ENCODE measurements at places on chromosomes 16 and 17.

DNA sequence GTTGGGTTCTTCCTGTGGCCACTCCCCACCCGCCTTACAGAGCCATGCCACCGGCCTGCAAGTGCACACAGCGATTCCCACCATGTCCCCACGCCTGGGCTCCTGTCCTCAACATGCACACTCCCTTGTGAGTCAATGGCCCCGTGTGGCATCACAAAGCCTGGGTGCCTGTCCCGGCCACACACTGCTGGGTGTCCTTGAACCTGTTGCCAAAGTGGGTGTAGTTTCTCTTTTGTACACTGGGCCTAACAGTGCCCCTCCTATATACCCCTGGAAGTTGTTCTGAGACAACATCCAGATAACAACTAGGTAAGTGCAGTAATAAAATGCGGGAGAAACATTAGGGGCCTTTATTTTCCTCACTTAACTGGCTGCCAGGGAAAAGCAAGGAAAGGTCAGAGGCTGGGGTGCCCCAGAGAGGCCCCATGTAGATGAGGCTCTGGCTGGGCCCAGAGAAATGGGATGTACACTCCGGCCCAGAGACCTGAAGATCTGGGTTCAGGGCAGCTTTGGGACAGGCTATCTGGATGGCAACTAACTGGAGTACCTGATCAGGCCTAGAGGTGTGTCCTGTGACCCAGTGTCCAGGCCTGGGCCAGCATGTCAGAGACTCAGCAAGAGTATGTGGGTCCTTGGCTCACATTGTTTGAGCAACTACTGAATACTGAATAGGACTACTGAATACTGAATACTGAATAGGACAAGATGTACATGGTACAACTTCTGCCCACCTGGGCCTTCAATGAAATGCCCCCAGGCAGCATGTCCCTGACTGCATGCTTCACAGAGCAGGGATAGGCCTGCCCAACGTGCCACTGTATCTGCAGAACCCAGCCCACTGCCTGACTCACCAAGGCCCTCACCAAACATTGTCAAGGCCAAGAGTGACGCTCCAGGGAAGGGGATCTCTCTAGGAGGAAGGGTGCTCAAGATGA lies 8.3 kb downstream of the ABCC3 start:
- no peak for DNase-seq

- no peak for DNase-seq
These were observed 353.9 kb upstream of the C16orf82 start for GRCh38 chr16:26712876-26713275.

DNA sequence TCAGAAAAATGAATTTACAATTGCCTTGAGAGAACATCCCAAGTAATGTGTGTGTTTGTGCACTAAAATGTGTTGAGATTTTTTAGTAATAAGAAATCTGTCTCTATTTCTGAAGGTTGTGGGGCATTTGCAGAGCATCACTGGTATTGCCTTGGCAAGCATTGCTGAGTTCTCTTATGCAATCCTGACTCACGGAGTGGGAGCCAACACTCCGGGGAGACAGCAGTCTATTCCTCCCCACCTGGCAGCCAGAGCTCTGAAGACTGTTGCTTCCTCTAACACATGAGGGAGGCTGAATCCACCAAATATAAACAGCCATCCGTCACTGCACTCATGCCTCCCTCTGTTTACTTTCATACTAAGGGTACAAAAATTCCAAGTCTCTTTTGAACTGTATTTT lies 10.6 kb downstream of the CNTD1 start:
- DNase-seq = peak; percentile 66

GRCh38 chr17:27879987-27880608 lies 13.1 kb downstream of the LYRM9 start:
- DNase-seq = peak; percentile 61

GRCh38 chr17:43655693-43656255 lies 5.9 kb downstream of the MEOX1 start:
- DNase-seq = no peak

DNA sequence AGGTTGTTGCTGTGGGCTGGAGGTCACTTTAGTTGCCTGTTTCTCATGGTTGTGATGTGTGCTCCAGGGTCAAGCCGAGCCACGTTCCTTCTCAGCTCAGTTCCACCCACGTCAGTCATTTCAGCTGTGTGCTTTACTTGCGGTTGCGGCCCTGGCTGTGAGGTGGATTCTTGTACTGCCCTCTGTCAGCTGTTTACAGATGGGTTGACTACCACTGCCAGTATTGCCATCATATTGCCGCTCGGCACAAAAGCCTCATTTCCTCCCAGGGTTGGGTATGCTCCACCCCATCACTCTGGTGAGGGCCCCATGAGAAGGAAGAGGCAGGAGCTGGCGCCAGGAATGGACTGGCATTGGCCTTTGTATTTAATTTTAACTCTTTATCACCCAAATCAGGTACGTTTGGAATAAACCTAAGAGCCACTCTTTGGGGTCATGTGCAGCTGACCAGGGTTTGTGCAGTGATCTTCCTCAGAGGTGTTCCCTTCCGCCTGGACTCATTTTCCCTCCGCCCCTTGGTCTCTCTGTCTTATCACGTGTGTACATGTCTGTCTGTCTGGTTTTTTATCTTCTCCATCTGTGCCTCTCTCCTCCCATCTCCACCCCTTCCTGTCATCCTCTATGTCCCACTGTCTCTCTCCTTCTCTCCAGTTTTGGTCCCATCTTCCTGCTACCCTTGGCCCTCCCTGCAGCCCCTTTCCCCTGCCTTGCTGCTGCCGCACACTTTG lies 25.0 kb downstream of the METTL22 start:
- no peak for DNase-seq

GRCh38 chr17:28174352-28175046 lies 132.0 kb downstream of the NLK start:
- DNase-seq = peak; percentile 10

DNA sequence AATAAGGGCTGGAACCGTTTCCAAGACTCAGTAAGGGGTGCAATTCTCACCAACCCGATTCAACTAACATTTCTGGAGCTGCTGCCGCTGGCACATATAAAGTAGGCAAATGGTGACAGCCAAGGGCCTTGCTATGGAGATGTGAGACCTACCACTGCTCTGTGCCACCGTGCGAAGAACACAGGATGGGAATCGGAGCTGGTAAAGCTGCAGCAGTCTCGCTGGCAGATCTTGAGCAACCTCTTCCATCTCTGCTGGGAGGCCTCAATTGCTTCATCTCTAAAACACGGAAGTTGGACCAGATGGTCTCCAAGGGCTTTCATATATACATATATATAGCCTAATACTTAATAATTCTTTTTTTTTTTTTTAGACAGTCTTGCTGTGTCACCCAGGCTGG lies 128.9 kb upstream of the RCVRN start:
- no peak for DNase-seq

- peak; percentile 62 for DNase-seq
These were observed 136.7 kb downstream of the SNX11 start for GRCh38 chr17:48244121-48244711.

DNA sequence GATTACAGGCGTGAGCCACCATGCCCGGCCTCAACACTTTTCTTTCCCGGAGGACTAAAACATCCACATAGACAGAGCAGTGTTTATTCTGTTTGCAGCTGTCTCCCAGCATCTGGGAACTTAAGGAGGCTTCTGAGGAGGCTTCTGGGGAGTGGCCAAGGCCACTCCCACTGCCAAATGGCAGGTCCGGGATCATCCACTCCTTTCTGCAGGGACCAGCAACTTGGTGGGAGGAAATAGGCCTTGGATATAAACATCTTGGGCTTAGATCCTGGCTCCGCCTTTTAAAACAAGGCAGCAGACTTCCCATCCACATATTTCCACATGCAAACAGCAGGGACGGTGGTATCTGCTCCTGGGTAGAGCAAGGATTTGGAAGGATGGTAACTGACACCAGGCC lies 14.1 kb upstream of the SPATA32 start:
- DNase-seq = peak; percentile 67

DNA sequence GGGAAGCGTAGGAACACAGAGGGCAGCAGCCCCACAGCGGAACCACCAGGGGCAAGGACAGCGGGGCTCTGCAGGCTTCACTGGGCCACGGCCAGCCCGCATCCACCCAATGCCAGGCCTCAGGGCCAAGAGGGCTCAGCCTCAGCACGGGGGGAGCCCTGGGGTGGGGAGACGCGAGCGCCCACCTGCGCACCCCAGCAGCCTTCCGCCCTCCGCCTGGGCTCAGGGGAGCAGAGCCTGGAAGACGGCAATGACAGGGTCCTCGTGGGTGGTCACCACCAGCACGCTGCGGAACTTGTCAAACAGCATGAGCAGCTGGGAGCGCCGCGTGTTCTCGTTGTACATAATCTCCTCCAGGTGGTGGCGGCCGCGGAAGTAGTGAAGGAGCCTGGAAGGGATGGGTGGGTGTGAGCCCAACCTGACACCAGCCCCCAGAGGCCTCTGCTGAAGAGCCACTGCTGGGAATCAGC lies 8.5 kb downstream of the MPG start:
- no peak for DNase-seq

DNA sequence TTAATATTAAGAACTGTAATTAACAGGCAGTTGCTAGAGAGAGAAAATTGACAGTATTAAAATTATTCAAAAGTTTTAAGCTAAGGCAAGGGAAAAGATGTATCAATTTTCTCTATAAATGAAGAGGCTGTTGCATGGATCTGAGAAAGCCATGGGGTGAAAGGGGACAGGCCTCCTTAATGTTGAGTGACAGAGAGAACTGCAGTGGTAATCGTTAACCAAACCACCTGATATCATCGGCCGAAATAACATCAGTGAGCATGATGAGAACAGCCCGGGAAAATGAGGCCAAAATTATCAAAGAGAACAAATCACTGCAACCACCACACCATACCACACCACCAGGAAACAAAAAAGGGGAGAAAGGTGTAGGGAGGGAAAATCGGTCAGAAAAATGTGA lies 3.6 kb downstream of the ZNF423 start:
- DNase-seq = no peak

GRCh38 chr16:4894276-4895150 lies 42.4 kb downstream of the PPL start:
- no peak for DNase-seq

DNA sequence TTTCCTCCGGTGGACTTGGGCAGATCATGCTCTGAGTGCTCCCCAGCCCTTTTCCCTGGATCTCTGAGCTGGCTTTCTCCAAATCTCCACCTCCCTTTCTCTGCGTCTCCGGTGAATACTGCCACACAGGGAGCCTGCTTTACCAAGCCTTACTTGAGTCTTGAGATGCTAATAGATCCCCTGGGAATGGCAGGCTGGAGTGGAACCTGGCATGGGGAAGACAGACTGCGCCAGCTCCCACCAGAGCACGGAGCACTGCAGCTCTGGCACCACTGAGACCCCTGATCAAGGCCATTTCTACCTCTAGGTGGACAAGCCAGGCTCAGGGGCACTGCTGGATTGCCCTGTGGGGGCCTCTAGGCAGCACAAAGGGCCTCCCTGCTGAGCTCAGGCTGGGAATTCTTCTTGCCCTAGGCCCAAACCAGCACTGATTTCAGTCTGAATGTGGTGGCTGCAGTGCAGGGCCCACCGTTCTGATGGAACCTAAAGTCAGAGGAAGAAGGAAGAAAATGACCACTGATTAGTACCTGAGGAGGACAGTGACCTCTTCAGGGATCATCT lies 74.3 kb upstream of the CRHR1 start:
- no peak for DNase-seq

DNA sequence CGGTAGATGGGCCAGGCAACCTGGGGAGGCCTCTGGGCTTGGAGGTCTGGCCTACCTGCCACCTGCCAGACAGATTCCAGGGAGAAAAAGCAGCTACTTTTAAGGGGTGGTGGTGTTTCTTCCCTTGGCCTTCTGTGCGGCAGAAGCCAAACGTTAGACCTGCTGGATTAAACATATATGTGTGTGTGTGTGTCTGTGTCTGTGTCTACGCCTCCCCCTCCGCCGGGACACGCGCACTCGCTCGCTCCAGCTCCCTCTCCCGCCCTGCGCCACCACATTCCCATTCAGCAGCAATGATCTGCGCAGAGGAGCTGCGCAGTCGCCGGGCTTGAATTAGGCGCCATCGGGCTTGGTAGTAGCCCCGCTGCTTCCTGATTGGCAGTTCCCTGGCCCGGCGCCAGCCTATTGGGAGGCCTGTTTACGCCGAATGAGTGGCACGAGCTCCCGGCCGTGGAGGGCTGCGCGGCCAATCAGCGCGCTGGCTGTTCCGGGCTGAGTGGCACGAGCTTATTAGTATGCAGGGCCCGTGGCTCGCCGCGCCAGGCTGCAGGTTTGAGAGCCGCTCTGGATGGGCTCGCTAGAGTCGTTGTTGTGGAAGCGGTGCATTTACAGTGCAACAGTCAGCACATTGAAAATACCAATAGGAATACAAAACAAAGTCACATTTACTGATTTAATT lies at the start of gene BAHCC1:
Gene BAHCC1 (plus strand): TSS at position 537 of the 679 bp plus-strand sequence. CDS start 4,283 bp downstream, outside the sequence.
- peak; percentile 94 for DNase-seq

- DNase-seq = peak; percentile 42
These were observed 30.5 kb downstream of the CEP295NL start for GRCh38 chr17:78872486-78872885.

GRCh38 chr16:55701442-55702319 lies 45.9 kb downstream of the SLC6A2 start:
- peak; percentile 48 for DNase-seq

DNA sequence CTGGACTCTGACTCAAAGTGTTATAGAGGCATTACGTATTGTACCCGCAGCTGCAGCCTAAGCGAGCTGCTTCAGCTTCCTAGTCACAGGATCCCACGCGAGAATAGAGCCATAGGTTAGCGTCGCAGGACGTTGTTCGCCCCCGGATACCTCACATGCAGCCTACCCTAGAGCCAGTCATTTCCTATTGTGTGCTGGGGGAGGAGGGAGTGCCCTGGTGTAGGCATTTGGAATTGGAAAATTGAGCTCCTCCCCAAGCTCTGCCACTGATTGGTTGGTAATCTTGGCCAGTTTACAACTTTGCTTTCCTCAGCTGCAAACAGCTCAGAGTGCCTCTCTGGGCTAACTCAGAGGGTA lies 530 bp downstream of the NAA60 start:
- peak; percentile 63 for DNase-seq

- DNase-seq = no peak
These were observed 77.8 kb downstream of the MRC2 start for GRCh38 chr17:62705156-62705777.

DNA sequence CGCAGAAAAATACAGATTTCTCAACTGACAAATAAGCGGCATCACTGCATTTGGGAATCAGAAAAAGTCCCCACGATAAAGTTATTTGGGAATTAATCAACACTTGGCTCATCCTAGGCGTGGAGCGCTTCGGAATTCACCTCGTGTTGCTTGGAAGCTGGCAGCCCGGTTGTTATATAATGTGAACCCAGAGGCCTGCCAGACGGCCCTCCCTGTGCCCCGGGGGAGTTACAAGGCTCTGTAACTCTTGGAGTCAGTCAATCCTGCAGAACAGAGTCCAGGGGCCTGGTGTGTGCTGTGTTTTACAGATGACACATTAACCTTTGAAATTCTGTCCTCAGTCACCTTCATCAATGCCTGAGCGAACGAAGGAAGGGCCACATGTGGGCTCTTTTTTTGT lies 111.1 kb downstream of the PITPNC1 start:
- DNase-seq = no peak

- DNase-seq = no peak
These were observed 385.0 kb downstream of the CDH11 start for GRCh38 chr16:64736857-64737256.

- DNase-seq = no peak
These were observed 270.6 kb downstream of the FTO start for GRCh38 chr16:53974484-53975080.

GRCh38 chr16:85526185-85526974 lies 86.7 kb upstream of the GSE1 start:
- DNase-seq = no peak

- no peak for DNase-seq
These were observed 16.5 kb downstream of the SLC16A3 start for GRCh38 chr17:82245134-82246039.

GRCh38 chr17:32943647-32944191 lies 15.8 kb downstream of the TMEM98 start:
- no peak for DNase-seq

All from A172 (cell line).